ENCODE measurements at places on chromosomes 12 and 14. TPM values are rescaled to one million over a fixed set of nuclear protein-coding genes. Genes with fewer than 3 reads are reported as not detected.

- H3K36me3 ChIP-seq = no peaks in the 10 kb centered on the region
- DNase-seq = no peak
- no peaks in the 10 kb centered on the region for H3K4me1 ChIP-seq
Measured at GRCh38 chr14:51512316-51512715, 139.4 kb upstream of the FRMD6 start.

- H3K36me3 ChIP-seq = no peaks in the 10 kb centered on the region
- H3K4me3 ChIP-seq = no peak overlapping the region
- no peaks in the 10 kb centered on the region for H3K27me3 ChIP-seq
- no peak overlapping the region for H3K27ac ChIP-seq
Measured at GRCh38 chr14:71169861-71170260, 262.6 kb downstream of the PCNX1 start.

DNA sequence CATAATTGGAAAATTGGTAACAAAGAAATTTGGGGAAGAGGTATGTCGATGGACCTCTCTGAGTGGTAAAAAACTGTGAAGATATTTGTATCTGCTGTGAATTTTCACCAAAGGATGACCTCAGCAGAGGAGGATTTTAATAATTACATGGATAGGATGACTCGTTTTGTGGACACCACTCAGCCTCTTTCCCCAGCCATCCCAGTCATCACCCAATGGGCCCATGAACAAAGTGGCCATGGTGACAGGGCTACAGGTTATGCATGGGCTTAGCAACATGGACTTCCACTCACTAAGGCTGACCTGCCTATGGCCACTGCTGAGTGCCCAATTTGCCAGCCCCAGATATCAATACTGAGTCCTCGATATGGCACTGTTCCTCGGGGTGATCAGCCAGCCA is 577.5 kb upstream of the FBXO33 start:
- no peak for DNase-seq
- H3K4me3 ChIP-seq = no peak overlapping the region
- H3K36me3 ChIP-seq = no peaks in the 10 kb centered on the region
- no peak overlapping the region for H3K27ac ChIP-seq

DNA sequence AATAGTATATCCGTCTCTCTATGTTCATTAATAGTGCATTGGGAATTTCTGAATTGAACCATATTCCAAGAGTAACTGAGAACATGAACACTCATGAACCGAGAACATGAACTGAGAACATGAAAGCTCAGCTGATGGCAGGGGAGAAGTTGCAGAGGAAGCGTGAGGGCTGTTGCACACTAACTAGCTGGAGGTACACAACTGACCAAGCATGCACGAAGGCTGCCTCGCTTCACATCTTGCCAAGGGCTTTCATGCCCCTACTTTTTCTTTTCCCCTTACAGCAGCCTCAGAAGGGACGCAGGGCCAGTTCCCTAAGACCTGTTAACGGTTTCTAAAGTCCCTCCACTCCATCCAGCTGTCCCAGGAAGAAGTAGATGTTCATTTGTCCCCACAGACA is 4.3 kb downstream of the RNASE1 start:
- no peaks in the 10 kb centered on the region for H3K27me3 ChIP-seq
- H3K27ac ChIP-seq = no peak overlapping the region
- H3K36me3 ChIP-seq = no peaks in the 10 kb centered on the region
- peaks cover 15% of the 10 kb centered on the region for H3K4me1 ChIP-seq
- no peak for DNase-seq
- H3K4me3 ChIP-seq = no peak overlapping the region

DNA sequence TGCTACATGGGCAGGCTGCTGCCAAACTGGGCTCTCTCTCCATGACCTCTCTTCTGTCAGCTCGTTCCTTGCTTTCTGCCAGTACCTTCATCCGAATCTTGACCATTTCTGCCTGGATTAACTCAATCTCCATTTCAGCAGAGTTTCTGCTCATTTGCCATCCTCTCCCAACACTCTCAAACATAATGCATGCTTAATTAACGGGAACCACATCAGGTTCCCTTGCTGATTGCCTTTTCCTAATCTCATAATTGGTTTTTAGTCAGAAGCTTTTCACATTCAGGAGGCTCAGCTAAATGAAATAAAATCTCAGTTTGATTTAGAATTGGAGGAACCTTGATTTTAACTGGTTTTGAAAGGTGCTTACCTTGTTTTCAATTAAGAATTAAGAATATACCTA is 127.3 kb downstream of the SLC5A8 start:
- H3K36me3 ChIP-seq = no peaks in the 10 kb centered on the region
- H3K4me1 ChIP-seq = no peaks in the 10 kb centered on the region
- H3K27me3 ChIP-seq = no peaks in the 10 kb centered on the region
- H3K27ac ChIP-seq = no peak overlapping the region

DNA sequence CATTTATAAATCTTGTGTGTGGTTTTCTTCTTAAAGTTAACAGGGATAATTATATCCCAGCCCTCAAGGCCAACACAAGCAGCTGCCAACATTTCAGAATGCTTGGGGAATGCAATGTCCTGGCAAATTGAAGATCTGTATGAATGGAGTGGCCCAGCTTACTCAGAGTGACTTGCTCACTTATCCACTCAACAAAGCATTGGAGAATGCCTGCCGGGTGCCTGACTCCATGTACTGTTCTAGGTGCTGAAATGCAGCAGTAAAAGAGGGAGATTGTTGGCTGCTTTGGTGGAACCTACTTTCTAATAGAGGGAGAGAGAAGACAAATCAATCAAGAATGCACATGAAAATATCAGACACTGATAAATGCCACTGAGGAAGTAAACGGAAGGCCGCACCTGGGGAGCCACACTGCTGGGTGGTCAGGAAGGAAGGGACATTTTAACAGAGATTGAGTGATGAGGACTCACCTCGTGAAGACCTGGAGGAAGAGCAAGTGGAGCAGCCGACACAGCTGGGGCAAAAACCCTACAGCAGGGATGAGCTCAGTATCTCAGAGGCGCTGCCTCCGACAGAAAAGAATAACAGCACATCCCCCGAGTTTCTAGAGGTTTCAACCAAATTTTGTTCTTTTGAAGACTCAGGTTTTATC is 61.2 kb upstream of the VASH1 start:
- DNase-seq = no peak
- H3K4me3 ChIP-seq = no peak overlapping the region
- H3K27ac ChIP-seq = no peak overlapping the region
- H3K4me1 ChIP-seq = no peaks in the 10 kb centered on the region
- H3K27me3 ChIP-seq = no peaks in the 10 kb centered on the region

DNA sequence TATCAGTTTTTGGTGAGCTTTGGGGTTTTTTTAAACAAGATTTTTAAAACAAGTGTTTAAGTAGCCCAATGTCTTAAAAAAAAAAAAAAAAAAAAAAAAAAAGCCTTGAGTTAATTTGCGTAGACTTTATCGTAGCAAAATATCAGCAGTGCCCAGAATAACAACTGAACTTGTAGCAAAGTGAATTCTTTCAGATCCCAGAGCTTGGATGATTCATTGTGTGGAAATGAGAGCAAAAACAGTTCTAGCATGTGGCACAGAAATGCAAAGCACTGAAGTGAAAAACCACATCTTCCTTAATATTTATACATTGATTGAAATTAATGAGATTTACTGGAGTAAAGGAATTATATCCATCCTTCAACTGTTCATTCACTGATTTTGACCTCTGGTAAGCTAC is 258.1 kb downstream of the EGLN3 start:
- no peaks in the 10 kb centered on the region for H3K27me3 ChIP-seq
- H3K36me3 ChIP-seq = no peaks in the 10 kb centered on the region
- no peak for DNase-seq

Gene NID2
- 18.2 TPM for polyA plus RNA-seq

Gene ANKRD33
- polyA plus RNA-seq = not detected

DNA sequence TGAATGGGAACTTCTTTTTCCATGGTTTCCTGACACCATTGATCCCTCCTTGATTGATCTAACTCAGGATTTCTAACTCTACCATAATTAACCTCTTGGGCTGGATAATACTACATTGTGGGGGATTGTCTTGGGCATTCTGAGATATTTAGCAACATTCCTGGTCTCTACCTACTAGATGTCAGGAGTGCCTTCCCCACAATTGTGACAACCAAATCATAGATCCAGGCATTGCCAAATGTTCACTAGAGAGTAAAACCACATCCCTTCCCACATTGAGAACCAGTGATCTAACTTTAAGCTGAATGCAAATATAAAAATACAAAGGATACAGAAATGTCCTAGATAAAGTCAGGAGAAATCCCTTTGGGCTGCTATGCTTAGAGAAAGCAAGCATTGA is 36.9 kb upstream of the CCDC198 start:
- H3K36me3 ChIP-seq = no peaks in the 10 kb centered on the region
- H3K27me3 ChIP-seq = no peaks in the 10 kb centered on the region
- DNase-seq = no peak
- H3K4me1 ChIP-seq = no peaks in the 10 kb centered on the region
- H3K27ac ChIP-seq = no peak overlapping the region

DNA sequence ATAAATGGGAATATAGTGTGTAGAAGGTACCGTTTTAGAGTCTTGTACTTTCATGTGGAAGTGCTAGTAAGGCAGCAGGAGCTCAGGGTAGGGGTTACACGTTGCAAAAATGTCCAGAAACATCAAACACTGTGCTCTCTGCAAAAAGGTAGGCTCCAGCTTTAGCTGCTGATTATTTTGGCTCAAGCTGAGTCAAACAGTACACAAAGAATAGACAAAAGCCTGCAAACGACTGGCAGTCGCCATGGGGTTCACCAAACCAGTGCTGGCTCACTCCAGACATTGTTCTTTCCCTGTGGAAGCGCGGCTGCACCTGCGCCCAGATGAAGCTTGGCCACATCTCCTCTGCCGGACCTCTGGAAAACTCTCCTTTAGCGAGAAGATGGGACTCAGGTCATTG is 45.3 kb upstream of the NAA30 start:
- no peak overlapping the region for H3K27ac ChIP-seq
- H3K4me1 ChIP-seq = no peaks in the 10 kb centered on the region
- no peak overlapping the region for H3K4me3 ChIP-seq
- no peaks in the 10 kb centered on the region for H3K27me3 ChIP-seq

Gene FAM90A1
- 0.45 TPM for polyA plus RNA-seq

Gene EIF5
- polyA plus RNA-seq = 80.5 TPM

Gene NYNRIN
- 53.2 TPM for polyA plus RNA-seq

All from small intestine (tissue), 16 donors.